Thoracic aorta (tissue), 2 donors: ENCODE measurements at places on chromosomes 1 and 21. TPM values are rescaled to one million over a fixed set of nuclear protein-coding genes. Genes with fewer than 3 reads are reported as not detected.

GRCh38 chr21:42566524-42567213, 53.0 kb downstream of the SLC37A1 start:
- H3K4me1 ChIP-seq = no peaks in the 10 kb centered on the region
- no peak overlapping the region for H3K27ac ChIP-seq
- no peaks in the 10 kb centered on the region for H3K27me3 ChIP-seq

GRCh38 chr1:193553564-193553963, 367.2 kb upstream of the B3GALT2 start:
- DNase-seq = no peak
- no peaks in the 10 kb centered on the region for H3K27me3 ChIP-seq
- H3K4me3 ChIP-seq = no peak overlapping the region
- H3K27ac ChIP-seq = no peak overlapping the region

The SPRR2G gene
- not detected for total RNA-seq

The UBASH3A gene
- total RNA-seq = 1.2 TPM

The RNU1-3 gene
- under 0.01 TPM for total RNA-seq

GRCh38 chr1:89260042-89260441, 12.6 kb downstream of the GBP5 start:
- H3K4me3 ChIP-seq = no peak overlapping the region
- no peak for DNase-seq
- no peak overlapping the region for H3K27ac ChIP-seq
- H3K4me1 ChIP-seq = peaks cover 11% of the 10 kb centered on the region
- H3K36me3 ChIP-seq = no peaks in the 10 kb centered on the region

- DNase-seq = no peak
- H3K4me3 ChIP-seq = no peak overlapping the region
- no peaks in the 10 kb centered on the region for H3K36me3 ChIP-seq
- H3K4me1 ChIP-seq = no peaks in the 10 kb centered on the region
Observed at GRCh38 chr1:158283965-158284364, 5.8 kb upstream of the CD1C start.

GRCh38 chr21:42063571-42064521, 7.3 kb upstream of the UMODL1 start:
- no peak overlapping the region for H3K27ac ChIP-seq
- H3K36me3 ChIP-seq = no peaks in the 10 kb centered on the region
- no peaks in the 10 kb centered on the region for H3K27me3 ChIP-seq
- H3K4me3 ChIP-seq = peak overlapping the region; percentile 5

DNA sequence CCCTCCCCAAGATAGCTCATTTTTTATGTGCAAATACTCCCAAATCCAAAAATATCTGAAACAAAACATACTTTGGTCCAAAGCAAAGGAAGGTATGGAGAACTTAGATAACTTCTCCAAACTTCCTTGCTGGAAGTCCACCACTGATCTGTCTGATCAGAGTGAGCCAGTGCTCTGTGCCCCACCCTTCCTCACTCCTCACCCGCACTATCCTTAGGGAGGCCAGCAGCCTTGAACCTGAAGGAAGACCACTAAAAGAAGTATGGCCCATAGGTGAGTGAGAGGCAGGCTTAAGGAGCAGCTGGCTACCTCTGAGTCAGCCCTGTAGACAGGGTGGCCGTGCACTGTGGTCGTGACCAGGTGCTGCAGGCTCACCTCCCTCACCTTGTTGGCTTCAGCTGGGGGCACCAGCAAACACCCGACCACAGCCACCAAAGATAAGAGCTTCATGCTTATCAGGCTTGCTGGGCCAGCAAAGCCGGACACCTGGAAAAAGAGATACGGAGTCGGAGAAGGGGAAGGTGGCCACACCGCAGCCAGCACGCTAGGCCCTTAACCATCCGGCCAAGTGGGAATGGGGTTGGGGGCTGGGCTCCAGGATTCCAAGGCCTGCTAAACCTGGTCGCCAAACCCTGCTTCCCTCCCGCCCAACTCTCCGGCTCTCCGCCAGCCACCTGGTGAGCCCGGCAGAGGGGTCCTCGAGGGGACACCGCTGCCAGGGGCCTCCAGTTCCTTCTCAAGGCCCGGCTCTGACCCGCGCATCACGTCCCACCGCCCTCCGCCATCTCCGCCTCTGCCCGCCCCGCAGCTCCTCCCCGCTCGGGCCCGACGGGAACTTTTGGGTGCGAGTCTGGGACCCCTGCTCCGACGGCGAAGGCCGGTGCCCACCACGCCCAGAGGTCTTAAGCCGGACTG, 543 bp downstream of the TMEM9 start:
- H3K4me1 ChIP-seq = peaks cover 18% of the 10 kb centered on the region
- no peak for DNase-seq
- H3K36me3 ChIP-seq = peaks cover 1% of the 10 kb centered on the region
- H3K4me3 ChIP-seq = peak overlapping the region; percentile 86
- no peaks in the 10 kb centered on the region for H3K27me3 ChIP-seq

The FCMR gene
- total RNA-seq = not detected

DNA sequence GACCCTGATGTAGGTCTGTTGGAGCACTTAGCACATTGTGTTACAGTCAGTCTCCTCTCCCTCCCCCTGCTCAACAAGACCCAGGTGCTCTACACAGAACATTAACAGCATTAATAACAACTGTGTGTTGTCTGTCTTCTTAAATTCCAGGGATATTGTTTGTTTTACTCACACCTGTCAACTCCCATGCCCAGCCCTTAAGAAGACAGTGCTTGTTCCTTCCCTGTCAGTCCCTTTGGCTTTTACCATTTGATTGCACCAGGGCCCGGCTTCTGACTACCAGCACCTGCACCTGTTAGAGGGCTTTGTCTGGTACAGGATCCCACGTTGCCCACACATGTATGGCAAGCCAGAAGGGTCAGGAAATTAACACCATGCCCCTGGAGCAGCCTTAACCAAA, 11.7 kb downstream of the RIMKLA start:
- H3K27ac ChIP-seq = no peak overlapping the region
- no peaks in the 10 kb centered on the region for H3K36me3 ChIP-seq
- no peak overlapping the region for H3K4me3 ChIP-seq
- no peaks in the 10 kb centered on the region for H3K4me1 ChIP-seq
- no peak for DNase-seq

GRCh38 chr1:211260141-211261107, 1.3 kb downstream of the RCOR3 start:
- H3K4me1 ChIP-seq = peaks cover 33% of the 10 kb centered on the region
- DNase-seq = peak; percentile 41
- H3K36me3 ChIP-seq = peaks cover 2% of the 10 kb centered on the region
- H3K27ac ChIP-seq = peak overlapping the region; percentile 63

DNA sequence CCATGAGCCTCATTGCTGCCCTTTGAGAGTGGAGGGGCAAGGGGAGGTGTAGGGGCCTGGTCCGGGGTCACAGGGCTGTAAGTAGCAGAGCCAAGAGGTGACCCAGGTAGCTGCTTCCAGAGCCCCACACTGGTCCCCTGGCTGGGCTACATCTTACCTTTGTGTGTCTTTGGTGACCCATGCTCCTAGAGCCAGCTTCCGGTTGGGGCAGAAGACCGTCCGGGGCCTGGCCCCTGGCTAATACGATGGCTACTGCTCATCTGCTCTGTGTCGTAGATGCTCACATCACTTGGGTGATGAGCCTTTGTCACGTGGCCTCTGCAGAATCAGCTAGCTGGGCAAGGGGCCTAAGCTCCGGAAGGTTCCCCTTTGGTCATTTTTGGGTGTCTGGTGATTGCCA, 20.6 kb downstream of the ABCG1 start:
- no peak for DNase-seq
- peaks cover 12% of the 10 kb centered on the region for H3K4me1 ChIP-seq
- H3K36me3 ChIP-seq = no peaks in the 10 kb centered on the region
